ENCODE measurements at places on chromosomes 2 and 18. TPM values are rescaled to one million over a fixed set of nuclear protein-coding genes. Genes with fewer than 3 reads are reported as not detected.

GRCh38 chr2:144484201-144484948, 35.5 kb downstream of the ZEB2 start:
- no peaks in the 10 kb centered on the region for H3K36me3 ChIP-seq
- no peaks in the 10 kb centered on the region for H3K27me3 ChIP-seq
- peak overlapping the region; percentile 52 for H3K27ac ChIP-seq

The KCNF1 gene
- 0.34 TPM for total RNA-seq

The POTEC gene
- total RNA-seq, result not detected

DNA sequence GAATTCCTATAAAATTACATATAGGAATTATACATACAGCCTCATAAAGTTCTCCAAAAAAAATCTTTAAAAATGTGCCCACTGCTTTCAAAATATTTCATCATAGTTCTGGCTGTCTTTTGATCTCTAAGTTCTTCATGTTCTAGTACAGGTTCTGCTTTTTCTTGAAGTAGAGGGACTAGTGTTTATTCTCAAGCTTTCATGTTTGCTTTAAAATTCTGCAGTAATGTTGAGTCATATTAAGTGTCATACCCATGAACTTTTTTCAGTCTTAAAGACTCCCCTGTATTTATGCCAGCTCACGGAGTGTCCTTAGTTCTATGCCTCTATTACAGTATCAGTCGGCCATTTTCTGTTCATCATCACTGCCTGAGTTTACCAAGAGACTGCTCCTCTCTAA, 54.8 kb upstream of the CCDC141 start:
- no peak overlapping the region for H3K4me3 ChIP-seq
- H3K36me3 ChIP-seq, result peaks cover 21% of the 10 kb centered on the region
- DNase-seq, result no peak
- no peak overlapping the region for H3K27ac ChIP-seq

The DCDC2C gene
- 0.37 TPM for total RNA-seq

DNA sequence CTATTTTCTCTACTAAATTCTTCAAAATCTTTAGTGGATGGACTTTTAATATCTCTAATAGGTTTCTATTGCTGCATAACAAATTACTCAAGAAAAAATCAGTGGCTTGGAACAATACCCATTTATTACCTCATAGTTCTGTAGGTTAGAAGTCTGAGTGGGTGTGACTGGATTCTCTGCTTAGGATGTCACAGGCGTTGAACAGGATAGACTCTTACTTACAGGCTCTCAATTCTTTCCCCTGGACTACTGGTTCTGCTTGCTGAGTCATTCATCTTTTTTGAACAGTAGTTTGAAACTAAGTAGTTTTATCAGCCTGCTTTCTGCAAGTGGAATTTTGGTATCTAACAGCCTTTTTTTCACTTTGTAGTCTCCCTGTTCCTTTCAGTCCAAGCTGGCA, 265.4 kb downstream of the ZNF385B start:
- DNase-seq, result no peak
- no peaks in the 10 kb centered on the region for H3K36me3 ChIP-seq
- H3K27ac ChIP-seq, result no peak overlapping the region
- H3K4me1 ChIP-seq, result no peaks in the 10 kb centered on the region

The AGBL5 gene
- total RNA-seq, result 17.3 TPM

GRCh38 chr2:28437149-28437835, 44.6 kb downstream of the FOSL2 start:
- H3K4me1 ChIP-seq, result no peaks in the 10 kb centered on the region
- H3K27me3 ChIP-seq, result no peaks in the 10 kb centered on the region
- no peak for DNase-seq
- no peak overlapping the region for H3K4me3 ChIP-seq
- H3K27ac ChIP-seq, result no peak overlapping the region

The ANKRD30BL gene
- total RNA-seq, result 3.8 TPM

The BMP10 gene
- 0.31 TPM for total RNA-seq

DNA sequence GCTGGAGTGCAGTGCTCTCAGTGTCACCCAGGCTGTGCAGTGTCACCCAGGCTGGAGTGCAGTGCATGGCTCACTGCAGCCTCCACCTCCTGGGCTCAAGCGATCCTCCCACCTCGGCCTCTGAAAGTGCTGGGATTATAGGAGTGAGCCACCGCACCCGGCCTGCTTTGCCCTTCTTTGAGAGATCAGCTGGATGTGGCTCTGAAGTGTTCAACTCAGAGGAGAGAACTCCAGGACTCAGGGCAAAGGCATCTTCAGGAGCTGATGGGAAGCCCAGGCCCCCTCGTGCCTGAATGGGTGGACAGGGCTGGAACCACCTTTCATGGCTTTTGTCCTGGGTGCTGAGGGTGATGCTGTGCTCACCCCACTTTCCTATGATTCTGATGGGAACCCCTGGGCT, 52.0 kb upstream of the HAAO start:
- no peak for DNase-seq
- no peaks in the 10 kb centered on the region for H3K36me3 ChIP-seq
- no peak overlapping the region for H3K4me3 ChIP-seq
- H3K27me3 ChIP-seq, result no peaks in the 10 kb centered on the region
- H3K27ac ChIP-seq, result peak overlapping the region; percentile 1

The RESP18 gene
- total RNA-seq, result not detected

GRCh38 chr2:191724015-191724414, 46.1 kb downstream of the NABP1 start:
- H3K27ac ChIP-seq, result no peak overlapping the region
- H3K27me3 ChIP-seq, result no peaks in the 10 kb centered on the region
- peak; percentile 22 for DNase-seq
- H3K4me1 ChIP-seq, result no peaks in the 10 kb centered on the region
- H3K36me3 ChIP-seq, result no peaks in the 10 kb centered on the region

- H3K4me3 ChIP-seq, result no peak overlapping the region
- DNase-seq, result no peak
- H3K4me1 ChIP-seq, result no peaks in the 10 kb centered on the region
- H3K27me3 ChIP-seq, result no peaks in the 10 kb centered on the region
Observed at GRCh38 chr2:235920216-235920865, 247.8 kb downstream of the GBX2 start.

DNA sequence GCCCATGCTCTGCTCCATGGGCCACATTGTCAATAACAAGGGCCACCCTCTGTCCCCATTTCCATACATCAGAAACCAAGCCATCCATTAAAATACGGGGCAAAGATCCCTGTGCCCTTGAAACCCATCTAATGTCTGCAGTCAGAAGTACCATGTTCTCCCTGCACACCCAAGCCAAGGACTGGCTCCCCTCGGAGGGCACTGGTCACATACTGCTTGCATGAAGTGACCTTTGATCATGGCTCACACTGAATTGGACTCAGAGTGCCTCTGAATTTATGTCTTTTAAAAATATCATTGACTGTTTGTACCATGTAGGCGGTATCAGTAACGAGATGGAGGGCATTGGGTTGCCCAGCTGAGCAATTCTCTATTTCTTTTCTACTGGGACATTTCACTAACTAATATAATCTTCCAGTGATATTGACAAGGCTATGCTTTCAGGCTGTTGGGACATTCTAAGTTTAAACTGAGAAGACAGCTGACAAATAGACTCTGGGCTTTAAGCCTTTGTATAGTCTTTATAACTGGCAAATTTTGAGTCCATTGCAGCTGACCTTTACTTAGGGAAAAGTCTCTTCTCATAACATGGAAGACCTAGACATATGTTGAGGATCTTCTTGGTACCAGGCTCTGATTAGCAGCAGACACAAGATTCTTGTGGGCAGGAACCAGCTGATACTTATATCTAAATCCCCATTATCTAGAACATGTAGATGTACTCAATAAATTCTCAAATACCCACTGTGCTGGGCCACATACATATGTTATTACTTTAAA, 214.3 kb downstream of the MYCN start:
- H3K27ac ChIP-seq, result no peak overlapping the region
- H3K36me3 ChIP-seq, result no peaks in the 10 kb centered on the region

The SNTG2 gene
- 1.6 TPM for total RNA-seq

DNA sequence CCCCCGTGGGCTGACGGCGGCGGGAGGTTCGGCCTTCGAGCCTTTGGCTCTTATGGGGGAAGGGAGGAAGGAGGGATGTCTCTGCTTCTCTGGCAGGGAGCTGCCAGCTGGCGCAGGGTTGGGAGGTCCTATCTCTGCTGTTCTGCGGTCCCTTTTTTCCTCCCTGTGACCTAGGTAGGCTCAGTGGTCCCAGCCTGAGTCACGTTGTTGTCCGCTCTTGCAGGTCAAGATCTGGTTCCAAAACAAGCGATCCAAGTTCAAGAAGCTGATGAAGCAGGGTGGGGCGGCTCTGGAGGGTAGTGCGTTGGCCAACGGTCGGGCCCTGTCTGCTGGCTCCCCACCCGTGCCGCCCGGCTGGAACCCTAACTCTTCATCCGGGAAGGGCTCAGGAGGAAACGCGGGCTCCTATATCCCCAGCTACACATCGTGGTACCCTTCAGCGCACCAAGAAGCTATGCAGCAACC, 2.5 kb downstream of the DLX1 start:
- no peak overlapping the region for H3K4me3 ChIP-seq
- H3K36me3 ChIP-seq, result no peaks in the 10 kb centered on the region
- no peak overlapping the region for H3K27ac ChIP-seq

The MC5R gene
- total RNA-seq, result not detected

DNA sequence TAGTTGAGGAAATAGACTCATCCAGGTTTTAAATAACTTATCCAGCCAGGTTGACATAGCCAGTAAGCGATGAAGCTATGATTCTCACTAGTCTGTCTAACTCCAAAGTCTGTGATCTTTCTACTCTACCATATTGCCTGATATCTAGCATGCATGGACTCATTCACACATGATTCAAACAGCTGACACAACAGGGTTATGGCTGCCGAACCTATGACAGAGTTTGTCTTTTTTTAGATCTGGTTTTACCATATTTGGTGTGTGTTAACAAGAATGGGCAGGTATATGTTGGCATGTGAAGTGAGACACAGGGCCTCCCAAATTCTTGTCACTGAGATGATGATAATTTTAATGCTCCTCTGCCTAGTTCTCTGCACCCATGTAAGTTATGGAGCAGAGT, 210.6 kb downstream of the BABAM2 start:
- H3K4me1 ChIP-seq, result no peaks in the 10 kb centered on the region
- H3K36me3 ChIP-seq, result no peaks in the 10 kb centered on the region
- no peak overlapping the region for H3K27ac ChIP-seq
- no peak for DNase-seq
- no peak overlapping the region for H3K4me3 ChIP-seq

GRCh38 chr2:166057370-166058164, 70.3 kb downstream of the SCN1A start:
- H3K27me3 ChIP-seq, result no peaks in the 10 kb centered on the region
- H3K4me3 ChIP-seq, result no peak overlapping the region
- DNase-seq, result peak; percentile 58
- no peaks in the 10 kb centered on the region for H3K36me3 ChIP-seq

The ZAP70 gene
- total RNA-seq, result 5.6 TPM

The ZNF24 gene
- total RNA-seq, result 67.9 TPM

GRCh38 chr2:112618383-112618782, 27.4 kb upstream of the SLC20A1 start:
- no peaks in the 10 kb centered on the region for H3K27me3 ChIP-seq
- H3K4me3 ChIP-seq, result no peak overlapping the region
- H3K4me1 ChIP-seq, result no peaks in the 10 kb centered on the region
- no peak overlapping the region for H3K27ac ChIP-seq
- no peak for DNase-seq

The FOXI3 gene
- total RNA-seq, result not detected

DNA sequence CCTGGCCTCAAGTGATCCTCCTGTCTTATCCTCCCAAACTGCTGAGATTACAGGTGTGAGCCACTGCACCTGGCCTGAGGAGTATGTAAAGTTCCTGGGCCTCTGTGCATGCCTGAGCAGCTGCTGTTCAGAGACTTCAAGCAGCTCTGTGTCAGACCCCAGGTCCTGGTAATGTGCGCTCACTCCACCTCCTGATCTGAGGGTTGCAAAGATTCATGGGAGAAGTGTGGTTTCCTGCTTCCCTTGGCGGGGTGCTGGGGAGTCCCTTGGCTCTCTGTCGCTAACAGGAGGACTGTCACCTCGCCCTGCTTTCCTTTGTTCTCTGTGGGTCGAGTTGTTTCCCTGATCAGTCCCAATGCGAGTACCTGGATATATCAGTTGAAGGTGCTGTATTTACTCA, 8.6 kb upstream of the IL36A start:
- no peaks in the 10 kb centered on the region for H3K27me3 ChIP-seq
- peak; percentile 15 for DNase-seq
- H3K4me1 ChIP-seq, result peaks cover 7% of the 10 kb centered on the region
- no peaks in the 10 kb centered on the region for H3K36me3 ChIP-seq
- no peak overlapping the region for H3K4me3 ChIP-seq

DNA sequence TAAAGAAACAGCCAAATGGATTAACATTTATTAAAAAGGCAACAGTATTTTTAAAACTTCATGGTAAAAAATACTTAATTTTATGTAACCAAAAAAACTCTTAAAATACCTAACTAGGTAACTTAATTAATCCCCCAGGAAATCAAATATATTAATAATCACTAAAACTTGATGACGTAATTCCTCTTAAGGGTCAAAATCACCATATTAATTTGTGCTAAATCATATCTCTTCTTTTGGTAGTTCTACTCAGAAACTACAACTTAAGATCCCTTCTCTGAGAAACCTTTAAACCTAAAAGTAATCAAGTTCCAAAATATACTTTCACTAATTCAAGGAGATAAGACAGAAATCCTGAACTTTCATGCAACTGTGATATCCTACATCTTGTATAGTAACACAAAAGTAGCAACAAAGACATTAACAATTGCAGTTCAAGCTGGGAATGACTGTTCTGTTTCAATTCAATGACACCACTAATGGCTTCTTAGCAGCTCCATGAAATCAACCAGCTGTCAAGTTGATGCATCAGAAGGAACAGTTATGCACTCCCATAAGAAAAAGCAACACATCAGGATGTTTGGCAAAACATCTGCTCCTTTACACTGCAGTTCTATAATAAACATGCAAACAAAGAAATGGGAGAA, 4.0 kb downstream of the BAZ2B start:
- H3K4me3 ChIP-seq, result no peak overlapping the region
- no peak overlapping the region for H3K27ac ChIP-seq
- H3K36me3 ChIP-seq, result no peaks in the 10 kb centered on the region
- peak; percentile 92 for DNase-seq
- peaks cover 18% of the 10 kb centered on the region for H3K4me1 ChIP-seq

GRCh38 chr2:175355246-175355645, 173.7 kb upstream of the ATP5MC3 start:
- no peaks in the 10 kb centered on the region for H3K27me3 ChIP-seq
- no peak overlapping the region for H3K4me3 ChIP-seq
- no peaks in the 10 kb centered on the region for H3K4me1 ChIP-seq

DNA sequence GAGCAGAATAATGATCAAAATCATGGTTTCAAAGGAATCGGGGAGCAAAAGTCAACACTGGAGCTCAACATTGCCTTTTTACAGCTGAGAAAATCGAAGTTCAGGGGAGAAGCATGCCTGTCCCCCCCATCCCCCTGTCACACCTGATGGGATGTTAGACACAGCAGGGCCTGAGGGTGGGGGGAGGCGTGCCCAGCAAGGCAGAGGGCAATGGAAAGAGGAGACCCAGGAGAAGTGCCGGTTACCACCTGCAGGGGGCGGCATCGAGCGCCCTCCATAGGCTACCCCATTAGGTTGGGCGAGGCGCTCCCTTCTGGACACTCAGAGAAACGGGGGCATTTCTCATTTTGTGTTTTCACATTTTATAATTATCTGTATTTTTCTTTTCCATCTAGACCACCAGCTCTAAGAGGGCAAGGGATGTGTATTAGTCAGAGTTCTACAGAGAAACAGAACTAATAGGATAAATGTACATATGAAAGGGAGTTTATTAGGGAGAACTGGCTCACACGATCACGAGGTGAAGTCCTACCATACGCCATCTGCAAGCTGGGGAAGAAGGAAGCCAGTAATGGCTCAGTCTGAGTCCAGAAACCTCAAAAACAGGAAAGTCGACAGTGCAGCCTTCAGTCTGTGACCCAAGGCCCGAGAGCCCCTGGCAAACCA, 271.3 kb downstream of the LRATD1 start:
- H3K4me3 ChIP-seq, result no peak overlapping the region
- no peak for DNase-seq
- no peaks in the 10 kb centered on the region for H3K4me1 ChIP-seq
- no peak overlapping the region for H3K27ac ChIP-seq
- no peaks in the 10 kb centered on the region for H3K36me3 ChIP-seq

All from lung (tissue), 17 donors.